Hindlimb muscle (tissue), 1 donor: ENCODE measurements at places on chromosomes 2 and 18. TPM values are rescaled to one million over a fixed set of nuclear protein-coding genes. Genes with fewer than 3 reads are reported as not detected.

GKN1 gene
- 0.25 TPM for polyA plus RNA-seq

PDE11A gene
- 0.40 TPM for polyA plus RNA-seq

ZNF2 gene
- polyA plus RNA-seq = 5.2 TPM

UPP2 gene
- polyA plus RNA-seq = not detected

RAX gene
- polyA plus RNA-seq = not detected

CRYGA gene
- polyA plus RNA-seq = not detected

AMER3 gene
- polyA plus RNA-seq = not detected

FARSB gene
- polyA plus RNA-seq = 23.0 TPM

PPP1R1C gene
- polyA plus RNA-seq = not detected

OBSL1 gene
- 183 TPM for polyA plus RNA-seq

EHD3 gene
- 3.6 TPM for polyA plus RNA-seq

MRPL33 gene
- 99.7 TPM for polyA plus RNA-seq

MLPH gene
- polyA plus RNA-seq = 0.85 TPM

SLC5A7 gene
- polyA plus RNA-seq = 0.06 TPM

ALS2 gene
- 17.5 TPM for polyA plus RNA-seq

SPDYA gene
- polyA plus RNA-seq = 1.5 TPM

MYOM1 gene
- polyA plus RNA-seq = 679 TPM

FBXO15 gene
- polyA plus RNA-seq = 0.57 TPM

STAT4 gene
- 1.5 TPM for polyA plus RNA-seq

EIF5B gene
- polyA plus RNA-seq = 45.2 TPM

SRD5A2 gene
- not detected for polyA plus RNA-seq

ASPRV1 gene
- polyA plus RNA-seq = 3.4 TPM

CYP27A1 gene
- polyA plus RNA-seq = 25.4 TPM

EMILIN1 gene
- 66.7 TPM for polyA plus RNA-seq

POTEC gene
- polyA plus RNA-seq = not detected

CFAP221 gene
- polyA plus RNA-seq = 0.15 TPM

EMILIN2 gene
- polyA plus RNA-seq = 23.1 TPM
